ENCODE measurements at places on chromosomes 6 and 20.
A peak's percentile ranks its signal among the peaks of the same experiment; 100 is the strongest.

DNA sequence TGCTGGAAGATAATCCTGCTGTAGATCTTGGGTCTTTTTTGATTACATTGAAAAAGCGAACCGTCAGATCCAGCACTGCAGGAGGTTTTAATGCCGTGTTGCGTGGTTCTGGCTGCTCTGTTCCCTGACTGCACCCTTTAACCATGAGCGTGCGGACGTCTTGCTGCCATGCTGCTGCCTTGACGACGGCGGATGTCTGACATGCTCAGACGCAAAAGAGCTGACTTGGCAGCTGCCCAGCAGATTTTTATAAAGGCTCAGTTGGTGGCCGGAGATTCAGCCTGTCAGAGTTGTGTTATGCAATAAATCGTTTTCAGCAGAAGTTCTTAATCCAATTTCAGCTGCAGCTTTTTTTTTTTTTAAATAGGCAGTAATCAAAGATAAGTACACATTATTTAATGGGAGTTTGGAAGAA lies 119.4 kb downstream of the JARID2 start:
- DNase-seq = peak; percentile 62

GRCh38 chr6:68087399-68088133 lies 547.5 kb upstream of the ADGRB3 start:
- no peak for DNase-seq

- no peak for DNase-seq
Measured at GRCh38 chr6:83153883-83154521, 39.1 kb downstream of the PGM3 start.

- DNase-seq = no peak
Measured at GRCh38 chr6:1641343-1641885, 31.7 kb downstream of the FOXC1 start.
